ENCODE measurements at places on chromosomes 13 and 19. TPM values are rescaled to one million over a fixed set of nuclear protein-coding genes. Genes with fewer than 3 reads are reported as not detected.

DNA sequence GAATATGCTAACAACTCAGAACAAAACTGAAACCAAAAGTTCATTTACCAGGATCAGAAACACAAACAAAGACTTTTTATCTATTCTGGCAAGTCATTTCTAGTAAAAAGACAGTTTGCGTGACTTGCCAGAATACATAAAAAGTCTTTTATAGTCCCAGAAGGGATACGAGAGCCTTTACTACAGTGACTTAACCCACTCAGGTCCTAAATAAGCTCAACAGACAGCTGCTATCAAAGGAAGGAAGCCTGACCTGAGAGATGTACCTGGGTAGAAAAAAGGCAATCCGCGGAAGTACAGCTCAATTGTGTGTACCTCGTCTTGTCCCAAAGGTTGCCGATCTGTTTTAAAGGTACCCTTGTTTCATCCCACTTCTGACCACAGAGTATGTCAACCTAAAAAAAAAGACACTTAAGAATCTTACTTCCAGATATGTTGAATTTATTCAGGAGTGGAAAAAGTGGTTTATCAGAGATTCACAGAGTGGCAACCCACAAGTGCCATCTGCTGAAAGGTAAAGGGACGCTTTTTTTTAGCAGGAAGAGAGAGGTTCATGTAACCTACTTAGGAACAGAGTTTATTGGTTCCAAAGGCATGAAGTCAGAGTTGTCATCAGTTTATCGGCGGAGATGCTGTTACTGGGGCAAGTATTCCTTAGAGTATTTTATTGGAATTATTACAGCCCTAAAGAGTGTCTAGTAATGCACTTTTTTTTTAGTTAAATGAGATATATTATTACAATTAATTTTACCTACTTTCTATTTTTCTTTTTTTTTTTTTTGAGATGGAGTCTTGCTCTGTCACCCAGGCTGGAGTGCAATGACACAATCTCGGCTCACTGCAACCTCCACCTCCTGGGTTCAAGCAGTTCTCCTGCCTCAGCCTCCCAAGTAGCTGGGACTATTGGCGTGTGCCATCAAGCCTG is 69.7 kb upstream of the C1QTNF9B start:
- no peaks in the 10 kb centered on the region for H3K27me3 ChIP-seq
- peaks cover 11% of the 10 kb centered on the region for H3K4me1 ChIP-seq
- peak overlapping the region; percentile 60 for H3K27ac ChIP-seq
- H3K36me3 ChIP-seq, result no peaks in the 10 kb centered on the region
- no peak for DNase-seq
- H3K4me3 ChIP-seq, result no peak overlapping the region

DNA sequence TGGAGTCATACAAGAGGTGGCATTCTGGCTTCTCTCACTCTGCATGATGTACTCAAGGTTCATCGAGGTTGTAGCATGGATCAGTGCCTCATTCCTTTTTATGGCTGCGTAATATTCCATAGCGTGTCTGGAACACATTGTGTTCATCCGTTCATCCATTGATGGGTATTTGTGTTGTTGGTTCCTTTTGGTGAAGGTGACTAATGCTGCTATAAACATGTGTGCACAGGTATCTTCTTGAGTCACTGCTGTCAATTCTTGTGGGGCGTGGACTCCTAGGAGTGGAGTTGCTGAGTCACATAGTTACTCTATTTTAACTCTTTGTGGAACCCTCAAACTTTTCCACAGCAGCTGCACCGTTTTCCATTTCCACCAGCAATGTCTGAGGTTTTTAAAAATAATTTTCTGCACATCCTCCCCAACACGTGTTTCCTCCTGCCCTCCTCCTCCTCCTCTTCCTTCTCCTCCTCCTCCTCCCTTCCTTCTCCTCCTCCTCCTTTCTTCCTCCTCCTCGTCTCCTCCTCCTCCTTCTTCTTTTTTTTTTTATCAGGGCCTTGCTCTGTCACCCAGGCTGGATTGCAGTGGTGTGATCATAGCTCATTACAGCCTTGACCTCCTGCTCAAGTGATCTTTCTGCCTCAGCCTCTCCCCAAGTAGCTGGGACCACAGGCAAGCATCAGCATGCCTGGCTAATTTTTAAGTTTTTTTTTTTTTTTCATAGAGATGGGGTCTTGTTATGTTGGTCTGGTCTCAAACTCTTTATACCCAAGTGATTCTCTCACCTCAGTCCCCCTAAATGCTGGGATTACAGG is 2.0 kb upstream of the TMEM221 start:
- H3K27me3 ChIP-seq, result peaks cover 13% of the 10 kb centered on the region
- H3K4me1 ChIP-seq, result peaks cover 6% of the 10 kb centered on the region
- H3K27ac ChIP-seq, result peak overlapping the region; percentile 86
- no peaks in the 10 kb centered on the region for H3K36me3 ChIP-seq
- H3K4me3 ChIP-seq, result no peak overlapping the region
- DNase-seq, result no peak

DNA sequence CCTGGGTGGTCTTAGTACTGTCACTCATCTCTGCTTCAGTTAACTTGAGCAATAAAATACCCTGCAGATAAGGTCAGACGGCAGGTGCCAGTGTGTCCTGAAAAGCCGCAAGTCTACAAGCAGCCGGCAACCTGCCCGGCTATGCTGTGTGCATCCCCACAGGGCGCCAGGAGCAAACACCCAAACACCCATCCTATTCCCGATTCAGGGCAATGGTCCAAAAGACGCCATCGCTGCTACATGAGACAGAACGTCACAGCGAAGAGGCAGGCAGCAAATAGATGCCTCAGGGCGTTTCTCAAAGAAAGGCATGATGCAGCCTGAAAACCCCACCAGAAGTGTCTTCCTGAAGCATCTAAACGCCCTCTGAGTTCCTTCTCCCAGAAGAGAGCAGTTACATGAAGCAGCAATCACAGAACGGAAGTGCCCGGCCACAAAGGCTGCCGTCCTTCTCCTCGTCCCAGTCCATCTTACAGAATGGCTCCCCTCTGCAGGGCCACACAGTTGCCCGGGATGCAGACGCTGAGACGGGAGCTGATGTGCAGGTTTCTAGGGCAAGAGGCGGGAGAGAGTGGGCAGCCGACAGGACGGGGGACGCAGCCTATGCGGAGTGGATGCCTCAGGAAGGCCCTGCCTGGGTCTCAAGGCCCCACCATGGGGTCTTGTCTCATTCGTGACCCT is 35.1 kb downstream of the RASA3 start:
- no peaks in the 10 kb centered on the region for H3K36me3 ChIP-seq
- H3K27ac ChIP-seq, result no peak overlapping the region
- DNase-seq, result no peak
- H3K27me3 ChIP-seq, result no peaks in the 10 kb centered on the region

CCDC8 gene
- total RNA-seq, result 0.64 TPM

DNA sequence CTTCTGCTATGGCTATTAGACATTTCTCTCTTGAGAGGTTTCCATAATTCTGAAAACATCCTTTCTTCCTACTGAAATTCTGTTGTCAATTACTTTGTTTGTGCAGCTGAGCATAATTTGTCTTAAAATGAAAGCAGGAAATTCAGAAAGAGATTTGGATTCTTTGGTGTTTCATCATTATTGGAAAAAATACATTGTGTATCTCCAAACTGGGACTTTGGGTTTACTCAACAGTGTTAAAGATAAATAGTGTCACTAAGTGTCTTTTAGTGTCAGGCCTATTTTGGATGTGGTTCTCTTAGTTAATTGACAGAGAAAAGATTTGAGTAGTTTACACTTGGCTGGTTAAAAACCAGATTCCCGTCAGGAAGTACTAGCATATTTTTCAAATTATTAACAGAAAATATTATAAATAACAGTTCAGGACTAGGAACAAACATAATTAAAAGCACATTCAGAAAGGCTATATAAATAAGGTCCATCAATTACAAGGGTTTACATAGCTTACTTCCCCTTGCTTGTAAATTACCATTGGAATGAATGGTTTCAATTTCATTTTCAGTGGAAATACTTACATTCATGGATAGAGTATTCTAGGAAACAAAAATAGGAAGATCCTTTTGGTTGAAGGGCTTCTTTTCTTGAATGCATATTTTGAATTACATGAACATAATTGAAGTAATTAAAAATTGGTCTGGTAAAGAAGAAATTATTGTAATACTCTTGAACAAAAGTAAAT is 483.1 kb downstream of the GPC6 start:
- DNase-seq, result no peak
- H3K36me3 ChIP-seq, result no peaks in the 10 kb centered on the region
- H3K27ac ChIP-seq, result no peak overlapping the region
- H3K4me3 ChIP-seq, result no peak overlapping the region

ATP1A3 gene
- total RNA-seq, result not detected

ZNF772 gene
- 4.7 TPM for total RNA-seq

- H3K4me1 ChIP-seq, result no peaks in the 10 kb centered on the region
- H3K36me3 ChIP-seq, result peaks cover 7% of the 10 kb centered on the region
- H3K27ac ChIP-seq, result no peak overlapping the region
- no peaks in the 10 kb centered on the region for H3K27me3 ChIP-seq
Measured at GRCh38 chr13:50936679-50937078, 27.1 kb downstream of the RNASEH2B start.

TMEM38A gene
- total RNA-seq, result 2.5 TPM

RASGRP4 gene
- not detected for total RNA-seq

ZNF226 gene
- total RNA-seq, result 13.7 TPM

ABHD13 gene
- total RNA-seq, result 12.2 TPM

ZBTB32 gene
- total RNA-seq, result not detected

LSM4 gene
- 228 TPM for total RNA-seq

- no peaks in the 10 kb centered on the region for H3K27me3 ChIP-seq
- no peak overlapping the region for H3K4me3 ChIP-seq
- no peak for DNase-seq
- no peaks in the 10 kb centered on the region for H3K36me3 ChIP-seq
Measured at GRCh38 chr13:76329004-76329403, 557.2 kb downstream of the KCTD12 start.

SBK2 gene
- not detected for total RNA-seq

- no peaks in the 10 kb centered on the region for H3K36me3 ChIP-seq
- H3K27ac ChIP-seq, result peak overlapping the region; percentile 30
- no peak for DNase-seq
Measured at GRCh38 chr13:33639158-33639557, 178.8 kb upstream of the RFC3 start.

ZNF814 gene
- 5.8 TPM for total RNA-seq

- peaks cover 15% of the 10 kb centered on the region for H3K4me1 ChIP-seq
- peak within 1 kb of the TSS; percentile 91 for H3K4me3 ChIP-seq
- H3K27me3 ChIP-seq, result no peaks in the 10 kb centered on the region
- DNase-seq, result peak; percentile 100
- H3K27ac ChIP-seq, result peak within 1 kb of the TSS; percentile 97
- H3K36me3 ChIP-seq, result peaks cover 3% of the 10 kb centered on the region
Measured at GRCh38 chr19:55461259-55461973, at the start of gene ISOC2. ISOC2 (minus strand) TSS chr19:55461642; CDS start chr19:55456486, 5,156 bp downstream.

SPRED3 gene
- not detected for total RNA-seq

- H3K4me3 ChIP-seq, result no peak overlapping the region
- DNase-seq, result no peak
- H3K4me1 ChIP-seq, result no peaks in the 10 kb centered on the region
- H3K27me3 ChIP-seq, result no peaks in the 10 kb centered on the region
Measured at GRCh38 chr13:37491661-37492060, 106.9 kb downstream of the POSTN start.

GRCh38 chr13:84332346-84332745 is 450.1 kb upstream of the SLITRK1 start:
- no peak overlapping the region for H3K27ac ChIP-seq
- no peaks in the 10 kb centered on the region for H3K36me3 ChIP-seq
- no peak overlapping the region for H3K4me3 ChIP-seq

OVOL3 gene
- not detected for total RNA-seq

DNA sequence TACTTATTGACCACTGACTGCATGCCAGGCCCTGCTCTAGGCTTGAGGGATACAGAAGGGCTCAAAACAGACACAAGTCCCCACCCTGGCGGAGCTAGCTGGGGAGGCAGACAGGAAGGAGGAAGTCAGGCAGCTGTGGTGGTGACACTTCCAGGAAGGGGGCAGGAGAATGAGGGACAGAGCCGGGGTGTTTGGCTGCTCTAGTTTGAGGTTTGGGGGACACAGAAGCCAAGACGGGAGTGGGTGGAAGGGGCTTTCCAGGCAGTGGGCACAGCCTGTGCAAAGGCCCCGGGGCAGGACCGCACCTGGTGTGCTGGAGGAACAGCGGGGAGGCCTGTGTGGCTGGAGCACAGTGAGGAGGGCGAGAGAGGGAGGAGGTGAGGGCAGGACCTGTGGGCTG is 4.0 kb downstream of the MRPL54 start:
- H3K27ac ChIP-seq, result no peak overlapping the region
- peaks cover 3% of the 10 kb centered on the region for H3K36me3 ChIP-seq

DNA sequence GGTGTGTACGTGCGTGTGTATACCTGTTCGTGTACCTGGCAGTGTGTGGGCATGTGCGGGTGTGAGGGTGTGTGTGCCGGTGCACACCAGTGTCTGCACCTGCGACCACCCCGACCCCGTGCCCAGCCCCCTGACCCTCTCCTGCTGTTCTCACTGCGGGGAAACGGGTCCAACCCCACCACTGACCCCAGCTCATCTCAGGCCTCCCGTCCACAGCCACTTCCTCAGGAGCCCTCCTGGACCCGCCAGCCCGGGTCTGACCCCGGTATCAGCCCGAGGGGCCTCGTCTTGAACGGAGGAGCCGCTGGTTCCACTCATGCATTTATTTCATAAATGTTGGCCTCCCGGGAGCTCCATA is 23.8 kb upstream of the ONECUT3 start:
- H3K36me3 ChIP-seq, result no peaks in the 10 kb centered on the region
- no peak overlapping the region for H3K4me3 ChIP-seq
- H3K27ac ChIP-seq, result no peak overlapping the region
- peaks cover 5% of the 10 kb centered on the region for H3K4me1 ChIP-seq
- no peak for DNase-seq

DNA sequence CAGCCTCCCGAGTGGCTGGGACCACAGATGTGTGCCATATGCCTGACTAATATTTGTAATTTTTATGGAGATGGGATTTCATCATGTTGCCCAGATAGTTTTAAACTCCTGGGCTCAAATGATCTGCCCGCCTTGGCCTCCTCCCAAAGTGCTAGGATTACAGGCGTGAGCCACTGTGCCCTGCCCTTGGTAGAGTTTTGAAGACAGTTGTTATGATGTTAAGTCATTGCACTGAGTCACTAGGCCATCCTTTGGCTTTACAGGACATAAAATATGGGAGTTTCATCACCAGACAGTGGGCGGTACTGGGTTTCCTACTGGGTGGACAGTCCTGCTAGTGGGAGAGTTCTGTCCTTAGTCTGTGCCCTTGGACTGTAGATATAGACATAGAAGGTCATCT is 282.5 kb downstream of the ATP8A2 start:
- no peaks in the 10 kb centered on the region for H3K27me3 ChIP-seq
- H3K4me1 ChIP-seq, result no peaks in the 10 kb centered on the region
- H3K27ac ChIP-seq, result no peak overlapping the region

GRCh38 chr19:58483776-58484175 is 7.6 kb downstream of the ZNF446 start:
- no peak for DNase-seq
- no peak overlapping the region for H3K4me3 ChIP-seq
- peaks cover 27% of the 10 kb centered on the region for H3K36me3 ChIP-seq
- H3K27ac ChIP-seq, result no peak overlapping the region
- no peaks in the 10 kb centered on the region for H3K4me1 ChIP-seq
- no peaks in the 10 kb centered on the region for H3K27me3 ChIP-seq

DNA sequence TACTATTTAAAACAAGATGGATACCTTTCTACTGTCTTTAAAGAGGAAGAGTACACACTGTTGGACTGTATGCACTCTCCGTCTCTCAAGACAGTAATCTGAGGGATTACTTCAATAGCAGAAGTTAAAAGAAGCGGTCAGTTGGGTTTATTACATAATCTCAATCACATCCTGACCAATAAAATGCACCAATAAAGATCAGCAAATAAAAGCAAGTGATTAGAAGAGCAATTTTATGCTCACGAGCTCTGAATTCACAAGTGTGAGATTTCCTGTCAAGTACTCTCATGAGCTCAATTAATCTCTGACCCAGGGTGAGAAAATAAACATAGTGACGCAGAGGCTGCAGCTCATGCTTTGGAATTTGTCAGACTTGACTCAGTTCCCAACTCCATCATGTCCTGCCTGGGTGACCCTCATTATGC is 12.2 kb downstream of the ABCC4 start:
- no peak overlapping the region for H3K4me3 ChIP-seq
- H3K27ac ChIP-seq, result no peak overlapping the region
- no peaks in the 10 kb centered on the region for H3K36me3 ChIP-seq
- DNase-seq, result no peak

DIRAS1 gene
- 0.61 TPM for total RNA-seq

Measured in esophagus squamous epithelium (tissue), 5 donors.